ENCODE measurements at places on chromosomes 11 and 22. TPM values are rescaled to one million over a fixed set of nuclear protein-coding genes. Genes with fewer than 3 reads are reported as not detected.

- no peaks in the 10 kb centered on the region for H3K27me3 ChIP-seq
- DNase-seq, result no peak
- no peaks in the 10 kb centered on the region for H3K36me3 ChIP-seq
- H3K27ac ChIP-seq, result no peak overlapping the region
Observed at GRCh38 chr11:2533587-2534133, 88.9 kb downstream of the KCNQ1 start.

GRCh38 chr11:62445314-62445740 is 26.5 kb downstream of the SCGB1A1 start:
- peaks cover 41% of the 10 kb centered on the region for H3K4me1 ChIP-seq
- no peaks in the 10 kb centered on the region for H3K27me3 ChIP-seq
- H3K27ac ChIP-seq, result peak overlapping the region; percentile 93
- H3K4me3 ChIP-seq, result peak overlapping the region; percentile 76

GRCh38 chr11:8988329-8989234 is 15.2 kb downstream of the NRIP3 start:
- H3K27me3 ChIP-seq, result no peaks in the 10 kb centered on the region
- no peak for DNase-seq
- H3K4me3 ChIP-seq, result no peak overlapping the region
- no peak overlapping the region for H3K27ac ChIP-seq

GRCh38 chr11:108938604-108939003 is 273.7 kb downstream of the DDX10 start:
- no peaks in the 10 kb centered on the region for H3K27me3 ChIP-seq
- H3K4me3 ChIP-seq, result no peak overlapping the region
- DNase-seq, result no peak
- H3K27ac ChIP-seq, result no peak overlapping the region

The ESAM gene
- 54.2 TPM for total RNA-seq

- H3K4me3 ChIP-seq, result no peak overlapping the region
- H3K27ac ChIP-seq, result no peak overlapping the region
- no peaks in the 10 kb centered on the region for H3K27me3 ChIP-seq
Observed at GRCh38 chr11:122516686-122517085, 138.8 kb upstream of the UBASH3B start.

DNA sequence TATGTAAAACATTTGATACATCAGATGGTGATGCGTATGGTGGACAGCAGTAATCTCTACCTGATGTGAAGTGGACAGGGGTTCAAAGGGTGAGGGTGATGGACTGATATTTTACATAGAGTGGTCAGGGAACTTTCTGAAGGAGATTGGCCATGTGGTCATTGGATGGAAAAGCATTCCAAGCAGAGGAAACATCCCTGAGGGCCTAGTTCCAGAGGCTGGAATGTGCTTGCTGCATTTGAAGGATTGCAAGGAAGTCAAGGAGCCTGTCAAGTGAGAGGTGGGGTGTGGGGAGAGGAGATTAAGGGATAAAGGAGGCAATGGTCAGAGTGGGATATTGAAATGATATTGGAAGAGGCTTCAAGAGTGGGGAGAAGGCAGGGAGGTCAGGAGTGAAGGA is 151.9 kb upstream of the NTM start:
- H3K27me3 ChIP-seq, result no peaks in the 10 kb centered on the region
- H3K4me1 ChIP-seq, result no peaks in the 10 kb centered on the region
- DNase-seq, result no peak

The SLC36A4 gene
- 8.5 TPM for total RNA-seq

The CELF1 gene
- 114 TPM for total RNA-seq

GRCh38 chr22:26477341-26477731 is 6.2 kb downstream of the HPS4 start:
- no peaks in the 10 kb centered on the region for H3K27me3 ChIP-seq
- peaks cover 11% of the 10 kb centered on the region for H3K4me1 ChIP-seq
- peaks cover 10% of the 10 kb centered on the region for H3K36me3 ChIP-seq
- no peak overlapping the region for H3K4me3 ChIP-seq
- DNase-seq, result no peak

GRCh38 chr11:117186431-117186761 is 7.9 kb downstream of the SIDT2 start:
- no peak overlapping the region for H3K27ac ChIP-seq
- H3K36me3 ChIP-seq, result peaks cover 46% of the 10 kb centered on the region
- H3K27me3 ChIP-seq, result no peaks in the 10 kb centered on the region

- peak; percentile 62 for DNase-seq
- no peaks in the 10 kb centered on the region for H3K27me3 ChIP-seq
- H3K27ac ChIP-seq, result peak within 1 kb of the TSS; percentile 94
- H3K36me3 ChIP-seq, result no peaks in the 10 kb centered on the region
Observed at GRCh38 chr11:86955361-86956120, at the start of gene FZD4. Gene FZD4 (minus strand): TSS chr11:86955395. CDS start chr11:86955085, 310 bp downstream.

DNA sequence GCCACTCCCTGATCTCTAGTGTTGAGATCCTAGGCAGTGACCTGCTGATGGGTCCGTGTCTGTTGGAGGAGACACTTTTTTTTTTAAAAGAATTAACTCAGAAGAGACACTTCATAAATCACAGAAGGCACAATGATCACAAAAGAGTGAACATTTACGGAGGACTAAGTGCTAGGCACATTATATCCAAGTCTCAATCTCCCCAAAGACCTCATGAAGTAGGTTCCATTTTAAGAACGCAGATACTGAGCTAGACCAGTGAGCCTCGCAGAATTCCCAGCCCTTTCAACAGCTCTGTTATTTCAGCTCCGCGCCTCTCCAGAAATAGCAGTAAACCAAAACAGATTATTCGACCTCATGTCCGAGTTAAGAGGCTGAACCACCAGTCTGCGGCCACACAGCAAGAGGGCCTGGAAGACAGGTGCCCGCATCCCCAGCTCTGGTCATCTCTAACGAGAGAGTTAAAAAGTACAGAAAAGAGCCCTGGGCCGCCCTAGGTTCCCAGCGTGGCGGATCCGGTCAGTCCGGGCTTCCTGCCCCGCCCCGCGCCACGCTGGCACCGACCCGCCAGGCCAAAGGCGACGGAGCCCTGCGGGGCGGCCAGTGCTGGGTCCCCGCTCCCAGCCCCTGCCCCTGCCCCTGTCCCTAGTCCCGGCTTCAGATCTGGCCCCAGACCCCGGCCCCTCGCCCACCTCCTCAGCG is 612 bp downstream of the XBP1 start:
- H3K4me1 ChIP-seq, result peaks cover 59% of the 10 kb centered on the region
- peak overlapping the region; percentile 100 for H3K4me3 ChIP-seq
- DNase-seq, result peak; percentile 14
- H3K36me3 ChIP-seq, result peaks cover 28% of the 10 kb centered on the region

The NFAM1 gene
- total RNA-seq, result 4.4 TPM

DNA sequence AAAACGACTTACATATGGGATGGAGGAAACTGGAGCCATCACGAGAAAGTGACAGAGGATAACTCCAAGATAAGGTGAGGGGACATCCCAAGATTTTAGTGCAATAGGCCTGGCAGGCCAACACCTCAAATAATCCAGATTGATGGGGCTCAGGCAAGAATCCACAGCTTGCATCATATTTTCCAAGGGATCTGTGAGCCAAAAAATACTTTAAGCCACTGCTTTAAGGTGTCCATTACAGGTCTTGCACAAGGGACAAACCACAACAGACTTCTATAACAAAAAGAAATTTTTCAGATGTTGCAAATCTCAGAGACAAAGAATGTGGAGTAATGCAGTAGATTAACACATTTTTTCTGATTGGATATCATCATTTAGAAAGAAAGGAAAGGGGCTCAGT is 45.6 kb downstream of the DENND5A start:
- H3K27me3 ChIP-seq, result no peaks in the 10 kb centered on the region
- no peaks in the 10 kb centered on the region for H3K36me3 ChIP-seq
- H3K4me1 ChIP-seq, result peaks cover 40% of the 10 kb centered on the region
- no peak for DNase-seq
- H3K27ac ChIP-seq, result peak overlapping the region; percentile 50
- H3K4me3 ChIP-seq, result no peak overlapping the region

GRCh38 chr11:45238724-45239123 is 47.4 kb downstream of the SYT13 start:
- H3K4me3 ChIP-seq, result no peak overlapping the region
- no peaks in the 10 kb centered on the region for H3K36me3 ChIP-seq
- H3K27me3 ChIP-seq, result no peaks in the 10 kb centered on the region
- H3K27ac ChIP-seq, result no peak overlapping the region
- peaks cover under 1% of the 10 kb centered on the region for H3K4me1 ChIP-seq
- no peak for DNase-seq

The OR5A1 gene
- total RNA-seq, result not detected

The GAB4 gene
- total RNA-seq, result not detected

DNA sequence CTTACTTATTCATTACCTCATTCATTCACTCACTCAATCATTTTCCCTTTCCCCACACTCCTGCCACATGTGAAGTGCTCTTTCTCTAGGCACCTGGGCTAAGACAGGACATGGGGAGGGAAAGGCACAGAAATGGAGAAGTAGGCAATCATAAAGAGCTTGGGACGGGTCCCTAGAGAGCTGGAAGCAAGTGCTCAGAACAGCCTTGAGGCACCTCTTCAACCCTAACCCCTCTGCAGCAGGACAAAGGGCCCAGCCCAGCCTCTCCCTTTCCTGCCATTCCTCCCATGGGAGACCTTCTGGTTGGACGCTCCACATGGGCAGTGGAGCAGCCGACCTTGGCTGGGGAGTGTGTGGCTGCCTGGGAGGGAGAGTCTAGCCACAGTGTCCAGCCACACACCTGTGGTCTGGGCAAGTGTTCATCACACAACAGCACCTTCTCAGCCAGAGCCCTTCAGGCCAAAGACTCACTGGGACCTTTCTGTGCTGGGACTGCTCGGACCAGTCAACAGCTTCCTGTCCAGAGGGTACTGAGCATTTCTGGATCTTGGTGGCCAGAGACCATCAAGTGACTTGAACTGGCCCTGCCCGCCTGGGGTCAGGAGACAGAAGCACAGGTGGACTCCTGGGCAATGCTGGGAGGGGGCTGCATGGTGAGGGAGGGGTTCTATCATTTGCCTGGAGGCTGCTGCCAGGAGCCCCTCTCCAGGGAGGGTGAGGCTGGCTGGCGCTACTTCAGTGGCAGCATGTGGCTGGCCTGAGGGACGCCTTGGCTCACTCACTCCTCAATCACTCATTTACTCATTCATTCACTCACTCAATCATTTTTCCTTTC is 1.0 kb upstream of the MUC5AC start:
- no peak for DNase-seq
- H3K4me3 ChIP-seq, result no peak overlapping the region
- H3K27ac ChIP-seq, result no peak overlapping the region
- no peaks in the 10 kb centered on the region for H3K27me3 ChIP-seq
- no peaks in the 10 kb centered on the region for H3K36me3 ChIP-seq

DNA sequence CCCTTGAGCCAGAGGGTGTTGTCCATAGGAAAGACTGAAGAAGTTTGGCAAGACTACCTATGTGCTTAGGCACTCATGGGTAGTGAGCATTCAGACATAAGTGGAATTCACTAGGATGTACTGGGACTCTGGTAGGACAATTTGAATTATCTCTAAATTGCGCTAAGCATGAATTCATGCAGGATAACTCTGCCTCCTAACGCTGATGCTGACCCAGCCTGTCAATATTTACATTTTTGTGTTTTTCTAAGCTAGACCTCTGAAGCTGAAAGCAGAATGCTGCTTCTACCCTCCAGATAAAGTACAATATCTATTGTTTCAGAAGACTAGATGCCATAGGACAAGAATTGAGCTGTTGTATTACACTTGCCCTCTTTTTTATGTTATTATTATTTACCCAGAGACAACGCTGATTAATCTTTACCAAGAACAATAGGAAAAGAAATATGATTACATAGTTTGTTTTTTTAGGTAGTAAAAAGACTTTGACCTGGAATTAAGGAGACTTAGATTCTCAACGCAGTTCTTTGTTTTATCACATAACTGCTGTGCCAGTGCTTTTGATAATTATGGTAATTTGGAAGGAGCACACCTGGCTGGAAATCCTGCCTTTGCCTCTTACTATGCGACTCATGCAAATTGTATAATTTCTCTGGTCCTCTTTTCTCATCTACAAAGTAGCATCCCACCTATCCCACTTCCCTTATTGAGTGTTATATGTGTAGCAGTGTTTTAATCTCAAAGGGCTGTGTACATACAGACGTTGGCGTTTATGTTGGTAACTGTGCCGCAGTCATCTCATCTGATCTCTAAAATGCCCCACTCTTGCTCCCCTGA is 21.2 kb upstream of the GRAMD1B start:
- DNase-seq, result no peak
- no peak overlapping the region for H3K27ac ChIP-seq
- no peak overlapping the region for H3K4me3 ChIP-seq
- no peaks in the 10 kb centered on the region for H3K27me3 ChIP-seq

The TMEM191B gene
- not detected for total RNA-seq

GRCh38 chr11:64198511-64198910 is 8.0 kb upstream of the FERMT3 start:
- peaks cover 87% of the 10 kb centered on the region for H3K36me3 ChIP-seq
- no peak overlapping the region for H3K4me3 ChIP-seq
- DNase-seq, result no peak
- H3K27ac ChIP-seq, result no peak overlapping the region
- no peaks in the 10 kb centered on the region for H3K4me1 ChIP-seq

DNA sequence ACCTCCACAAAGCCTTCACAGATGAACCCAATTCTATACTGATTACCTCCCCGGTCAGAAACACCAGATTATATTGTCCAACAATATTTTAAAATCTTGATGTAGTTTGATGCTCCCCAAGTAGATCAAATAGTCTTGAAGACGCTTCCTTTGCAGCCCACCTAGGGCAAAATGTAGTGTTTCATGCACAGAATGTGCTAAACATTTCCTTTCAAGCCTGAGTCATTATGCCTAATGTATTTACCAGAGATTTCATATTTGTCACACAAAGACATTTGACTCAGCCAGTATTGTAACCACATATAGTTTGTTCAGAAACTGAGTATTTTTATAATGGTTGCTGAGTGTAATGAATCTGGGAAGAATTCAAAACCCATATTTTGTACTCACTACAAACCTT is 1396.8 kb downstream of the LRRC4C start:
- no peak overlapping the region for H3K27ac ChIP-seq
- H3K27me3 ChIP-seq, result no peaks in the 10 kb centered on the region
- no peak for DNase-seq
- H3K4me3 ChIP-seq, result no peak overlapping the region
- no peaks in the 10 kb centered on the region for H3K4me1 ChIP-seq

DNA sequence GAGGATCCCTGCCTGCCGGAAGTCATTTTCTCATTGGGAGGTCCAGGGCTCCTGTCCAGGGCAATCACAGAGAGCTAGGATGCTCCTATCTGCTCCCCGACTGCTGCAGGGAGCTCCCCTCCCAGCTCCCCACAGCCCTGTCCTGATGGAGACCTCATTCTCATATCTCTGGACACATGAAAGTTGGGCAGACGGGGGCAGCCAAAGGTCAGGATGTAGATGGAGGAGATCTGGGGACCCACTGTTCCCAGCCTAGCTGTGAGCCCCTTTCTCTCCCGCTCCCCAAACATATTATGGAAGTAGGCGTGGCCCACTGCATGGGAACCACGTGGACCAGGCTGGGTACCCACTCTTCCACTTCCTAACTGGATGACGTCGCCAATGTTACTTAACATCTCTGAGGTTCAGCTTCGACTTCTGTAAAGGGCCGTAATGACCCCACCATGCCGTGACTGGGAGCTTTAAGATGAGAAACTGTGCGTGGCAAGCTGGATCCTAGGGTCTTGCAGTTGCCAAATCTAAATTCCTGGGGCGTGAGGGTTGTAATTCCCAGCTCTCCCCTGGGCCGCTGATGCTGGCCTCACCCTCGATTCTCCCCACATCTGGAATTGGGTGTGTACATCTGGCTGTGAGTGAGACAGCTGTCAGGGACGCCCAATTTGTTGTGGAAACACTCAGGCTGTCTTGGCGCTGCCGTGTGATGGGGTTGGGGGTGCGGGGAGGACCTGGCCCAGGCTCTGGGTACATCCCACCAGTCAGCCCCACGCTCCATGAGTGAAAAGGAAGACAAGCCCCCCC is 1.8 kb downstream of the CDC42EP2 start:
- peak overlapping the region; percentile 99 for H3K4me3 ChIP-seq
- no peaks in the 10 kb centered on the region for H3K27me3 ChIP-seq
- no peak overlapping the region for H3K27ac ChIP-seq
- H3K36me3 ChIP-seq, result peaks cover 7% of the 10 kb centered on the region

The APOL4 gene
- total RNA-seq, result 1.4 TPM
